ENCODE measurements at places on chromosomes 6 and 20.

- no peak for DNase-seq
Observed at GRCh38 chr20:8524101-8525016, 392.3 kb downstream of the PLCB1 start.

- DNase-seq = no peak
Observed at GRCh38 chr6:74510878-74511277, 695.0 kb downstream of the COL12A1 start.

- DNase-seq = no peak
Observed at GRCh38 chr6:87617405-87617804, 27.5 kb downstream of the ORC3 start.

- no peak for DNase-seq
Observed at GRCh38 chr6:136401749-136402148, 112.1 kb upstream of the BCLAF1 start.

DNA sequence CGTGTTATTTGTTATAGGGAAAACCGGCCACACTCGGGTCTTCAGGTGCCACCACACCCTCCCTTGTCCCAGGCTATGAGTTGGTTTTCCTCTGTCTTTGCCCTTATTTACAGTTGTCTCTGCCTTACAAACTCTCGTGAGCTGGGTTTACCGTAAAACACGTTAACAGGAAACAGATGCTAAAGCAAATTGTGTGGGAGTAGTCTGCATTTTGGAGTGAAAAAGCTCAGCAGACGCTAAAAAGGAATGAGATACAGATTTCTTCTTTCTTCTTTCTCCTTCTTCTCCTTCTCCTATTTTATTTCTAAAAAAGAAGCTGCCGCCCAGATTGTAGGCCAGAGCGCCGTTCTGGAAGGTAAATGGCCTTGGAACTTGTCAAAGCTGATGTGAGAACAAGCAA lies 51.9 kb downstream of the APCDD1L start:
- DNase-seq = no peak

DNA sequence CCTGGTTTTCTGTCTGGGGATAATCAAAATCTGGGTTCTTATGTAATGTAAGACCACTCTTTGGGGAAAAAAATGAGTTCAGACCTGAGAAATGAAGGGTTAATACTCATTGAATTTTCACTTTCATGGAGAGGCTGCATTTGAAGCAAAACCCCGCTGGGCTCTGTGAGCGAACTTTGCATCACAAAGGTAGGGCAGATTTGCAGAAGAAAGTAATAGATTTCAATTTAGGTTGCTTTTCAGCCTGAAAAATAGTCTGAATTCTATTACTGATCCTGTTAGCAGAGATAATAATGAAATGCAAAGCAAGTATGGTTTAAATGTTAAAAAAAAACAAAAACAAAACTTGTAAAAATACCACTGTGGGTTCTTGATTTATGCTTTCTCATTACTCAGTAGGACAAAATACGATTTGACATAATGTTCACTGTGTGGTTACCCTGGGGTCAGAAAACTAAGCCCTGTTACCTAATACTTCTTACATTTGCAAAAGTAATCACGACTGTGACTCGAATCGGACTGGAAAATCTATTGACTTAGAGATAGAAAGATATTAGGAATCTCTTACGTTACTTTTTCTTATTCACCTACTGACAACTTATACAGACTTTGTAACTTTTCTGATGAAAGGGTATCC lies 72.2 kb downstream of the UST start:
- DNase-seq = no peak

DNA sequence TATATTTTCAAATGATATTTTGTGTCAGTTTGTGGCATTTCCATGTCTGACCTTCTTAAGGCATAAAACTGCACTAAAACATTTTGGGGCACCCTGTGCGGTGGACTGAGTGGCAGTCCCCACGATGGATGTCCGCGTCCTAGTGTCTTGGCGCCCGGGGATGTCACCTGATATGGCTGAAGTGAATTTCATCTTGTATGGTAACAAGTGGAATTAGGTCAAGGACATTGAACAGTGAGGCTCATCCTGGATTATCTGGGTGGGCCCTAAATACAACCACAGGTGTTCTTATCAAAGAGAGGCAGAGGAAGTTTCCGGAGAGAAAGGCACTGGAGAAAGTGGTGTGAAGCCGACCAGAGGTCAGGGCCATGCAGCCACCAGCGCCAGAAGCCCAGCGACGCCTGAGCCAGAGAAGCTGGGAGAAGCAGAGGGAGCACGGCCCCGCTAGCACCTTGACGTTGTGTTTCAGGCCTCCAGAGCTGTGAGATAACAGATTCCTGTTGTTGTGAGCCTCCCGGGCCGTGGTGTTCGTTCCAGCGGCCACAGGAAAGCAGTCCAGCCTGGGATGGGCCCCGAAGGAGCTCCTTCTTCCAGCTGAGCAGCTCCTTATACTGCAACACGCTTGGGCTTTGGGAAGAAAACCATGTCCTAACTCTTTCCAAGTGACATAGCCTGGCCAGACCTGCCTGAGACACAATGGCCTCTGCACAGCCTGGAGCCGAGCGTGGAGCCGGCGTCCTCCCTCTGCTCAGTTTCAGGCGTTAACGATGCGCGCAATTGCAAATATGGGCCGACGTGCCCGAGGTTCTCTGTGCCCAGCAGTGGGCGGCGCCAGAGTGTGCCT lies 22.5 kb downstream of the THBS2 start:
- DNase-seq = no peak

GRCh38 chr6:152270301-152270925 lies 366.7 kb downstream of the SYNE1 start:
- DNase-seq = no peak

DNA sequence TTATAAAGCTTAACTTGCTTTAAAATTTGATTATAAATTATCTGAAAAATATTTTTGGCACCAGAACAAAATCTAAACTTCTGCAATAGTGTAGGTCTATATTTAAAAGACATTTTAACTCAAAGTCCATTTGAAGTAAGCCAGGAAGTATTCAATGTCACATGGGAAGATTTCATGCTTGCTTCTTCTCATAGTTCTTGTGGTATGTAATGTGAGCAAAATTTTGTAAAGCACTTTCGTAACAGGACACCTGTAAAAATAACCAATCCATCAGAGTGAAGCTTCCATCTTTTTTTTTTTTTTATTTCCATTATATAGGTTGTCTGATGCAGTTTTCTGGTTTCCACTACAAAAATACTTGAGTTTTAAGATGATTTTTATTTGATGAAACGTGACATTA lies 386.1 kb downstream of the LAMA2 start:
- no peak for DNase-seq

- no peak for DNase-seq
Observed at GRCh38 chr6:62974452-62974851, 236.8 kb upstream of the FKBP1C start.

DNA sequence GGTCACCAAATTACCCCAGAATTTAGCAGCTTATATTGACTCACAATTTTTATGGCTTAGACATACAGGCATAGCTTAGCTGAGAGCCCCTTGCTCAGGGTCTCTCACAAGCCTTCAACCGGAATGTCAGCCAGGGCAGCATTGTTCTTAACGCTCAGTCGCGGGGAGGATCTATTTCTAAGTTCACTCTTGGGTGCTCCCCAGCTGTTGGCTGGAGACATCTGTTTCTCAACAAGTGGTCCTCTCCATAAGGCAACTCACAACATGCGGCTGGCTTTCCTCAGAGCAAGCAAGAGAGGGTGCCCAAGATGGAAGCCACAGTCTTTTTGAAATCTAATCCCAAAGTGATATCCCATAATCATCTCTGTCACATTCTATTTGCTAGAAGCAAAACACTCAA lies 46.6 kb downstream of the SLX4IP start:
- no peak for DNase-seq

GRCh38 chr6:7628479-7628878 lies 38.5 kb downstream of the SNRNP48 start:
- no peak for DNase-seq

- no peak for DNase-seq
Observed at GRCh38 chr6:41715795-41716515, 19.5 kb downstream of the TFEB start.

GRCh38 chr20:41245086-41245707 lies 72.3 kb downstream of the ZHX3 start:
- no peak for DNase-seq

DNA sequence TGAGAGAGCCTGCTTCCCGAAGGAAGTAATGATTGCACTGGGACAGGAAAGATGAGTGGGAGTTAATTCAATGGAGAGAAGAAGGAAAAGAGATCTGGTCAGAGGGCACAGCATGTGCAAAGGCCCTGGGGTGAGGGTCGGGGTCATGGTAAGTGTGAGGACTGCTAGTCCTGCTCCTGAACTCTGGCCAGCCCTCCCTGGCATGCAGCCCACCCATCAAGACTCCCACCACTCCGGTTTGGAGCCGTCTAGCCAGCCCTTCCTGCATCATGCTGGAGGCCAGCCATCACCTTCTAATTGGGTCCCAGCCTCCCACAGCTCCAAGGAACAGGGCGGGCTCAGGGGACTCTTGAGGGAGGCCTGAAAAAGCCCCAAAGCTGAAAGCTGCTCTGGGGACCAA lies 42.1 kb downstream of the SRSF3 start:
- DNase-seq = no peak

- DNase-seq = no peak
Observed at GRCh38 chr20:51335329-51335841, 207.1 kb downstream of the NFATC2 start.

GRCh38 chr6:80478030-80478429 lies 371.6 kb downstream of the BCKDHB start:
- DNase-seq = no peak

- DNase-seq = peak; percentile 83
Observed at GRCh38 chr6:42260972-42261371, 43.3 kb upstream of the MRPS10 start.

- no peak for DNase-seq
Observed at GRCh38 chr6:19410481-19410880, 426.7 kb upstream of the ID4 start.

DNA sequence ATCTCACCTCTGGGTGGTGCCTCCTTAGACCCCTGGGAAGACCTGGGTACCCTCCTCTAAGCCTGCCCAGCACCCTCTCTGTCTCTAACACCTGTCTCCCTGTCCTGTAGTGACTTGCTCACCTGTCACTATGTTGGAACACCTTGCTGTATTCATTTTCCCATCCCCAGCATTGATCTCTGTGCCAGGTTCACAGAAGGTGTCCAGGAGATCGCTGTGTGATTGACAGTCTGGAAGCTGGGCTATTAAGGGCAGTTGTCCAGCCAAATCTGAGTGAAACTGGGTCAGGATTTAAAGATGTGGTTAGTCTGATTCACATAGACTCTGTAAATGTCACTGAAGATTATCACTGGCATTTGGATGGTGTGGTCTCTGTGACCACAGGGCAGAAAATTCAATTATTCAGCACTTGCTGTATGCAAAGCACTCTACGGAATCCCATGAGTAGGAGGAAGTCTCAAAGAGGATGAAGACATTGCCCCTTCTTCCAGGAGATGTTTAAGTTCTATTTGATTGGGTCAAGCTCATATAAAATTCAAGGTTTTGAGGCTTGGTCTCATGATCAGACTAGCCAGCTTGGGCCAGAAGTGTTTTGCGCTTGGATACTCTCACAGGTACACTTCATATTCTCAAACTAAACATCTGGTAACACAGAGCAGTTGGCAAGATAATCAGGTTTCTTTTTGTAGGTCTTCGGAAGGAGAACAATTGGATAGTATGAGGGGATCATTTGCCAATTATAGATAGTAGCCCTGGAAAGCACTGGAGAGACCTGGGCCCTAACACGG lies 57.8 kb upstream of the TAGAP start:
- no peak for DNase-seq

- no peak for DNase-seq
Observed at GRCh38 chr6:133277228-133277899, 36.2 kb downstream of the EYA4 start.

DNA sequence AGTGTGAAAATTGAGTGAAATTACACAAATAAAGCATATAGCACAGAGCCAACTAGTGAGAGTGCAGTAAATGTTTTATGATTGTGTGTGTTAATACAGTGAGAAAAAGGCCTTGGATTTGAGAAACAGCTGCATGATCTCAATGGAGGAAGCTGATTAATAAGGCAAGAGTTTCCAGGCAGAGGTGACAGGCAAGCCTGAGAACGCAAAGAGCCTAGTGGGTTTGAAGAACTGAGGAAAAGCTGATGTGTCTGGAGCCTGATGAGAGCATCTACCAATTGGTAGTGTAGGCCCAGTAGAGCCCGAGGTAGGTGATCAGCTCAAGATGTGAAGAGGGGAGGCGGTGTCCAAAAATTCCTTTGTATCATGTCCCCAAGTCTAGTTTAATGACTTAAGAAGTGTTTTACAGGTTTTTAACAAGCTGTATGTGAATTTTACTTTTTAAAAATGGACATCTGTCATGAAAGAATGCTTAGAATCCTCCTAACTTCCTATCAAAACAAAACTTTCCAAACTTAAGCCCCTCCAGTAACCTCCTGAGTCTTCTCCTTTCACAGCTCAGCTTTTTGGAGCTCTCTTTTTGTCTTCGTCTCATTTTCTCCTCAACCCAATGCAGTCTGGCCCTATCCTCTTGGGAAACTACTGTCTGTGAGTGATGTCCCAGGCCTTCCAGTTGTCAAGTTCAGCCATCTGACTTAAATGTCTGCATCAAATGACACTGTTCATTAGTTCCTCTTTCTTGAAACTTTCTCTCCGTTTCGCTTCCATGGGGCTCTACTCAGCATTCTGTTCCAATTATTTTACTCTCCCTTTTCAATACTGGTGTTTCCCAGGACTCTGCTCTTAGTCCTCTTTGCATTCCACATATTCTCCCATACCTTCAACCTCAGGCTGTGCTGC lies 1.2 kb downstream of the CDC40 start:
- DNase-seq = no peak

DNA sequence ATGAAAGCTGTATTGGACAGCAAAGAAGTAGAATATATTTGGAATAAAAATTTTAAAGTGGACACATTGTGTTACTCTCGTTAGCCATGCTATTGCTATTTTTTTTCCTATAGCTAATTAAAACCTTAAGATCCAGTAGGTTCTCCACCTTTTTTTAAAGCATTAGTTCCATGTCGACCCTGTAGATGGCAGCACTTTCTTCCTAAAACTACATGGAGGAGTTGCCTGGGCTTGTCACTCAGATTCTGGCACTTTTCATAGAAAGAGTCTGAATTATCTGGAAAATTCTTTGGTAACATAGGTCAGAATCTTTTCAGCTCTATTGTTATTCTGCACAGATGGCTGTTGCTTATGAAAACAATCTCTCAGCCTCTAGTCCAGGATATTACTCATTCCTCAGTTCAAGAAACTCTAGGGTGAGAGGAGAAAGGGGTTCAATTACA lies 42.0 kb upstream of the ESR1 start:
- DNase-seq = no peak

GRCh38 chr20:38136421-38137245 lies 28.4 kb downstream of the TGM2 start:
- no peak for DNase-seq

DNA sequence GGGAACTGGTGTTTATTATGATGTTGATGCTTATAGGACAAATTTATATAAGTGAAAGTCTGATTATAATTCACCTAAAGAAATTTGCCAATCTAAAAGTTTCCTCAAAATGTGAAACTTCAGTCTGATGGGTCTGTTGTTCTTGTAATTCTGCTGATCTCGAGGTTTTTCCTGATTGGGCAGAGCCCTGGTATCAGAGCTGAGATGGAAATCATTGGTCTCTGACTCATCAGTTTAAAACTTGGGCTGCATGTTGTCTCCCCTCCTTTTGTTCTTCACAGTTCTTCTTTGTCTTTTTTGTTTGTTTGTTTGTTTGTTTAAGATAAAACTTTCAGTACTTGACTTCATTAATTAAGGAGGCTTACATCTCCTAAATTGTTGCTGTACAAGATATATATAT lies 5.9 kb downstream of the SMAP1 start:
- DNase-seq = no peak

All from NCI-H1930 (cell line).